Suppressor macrophage treated with lipopolysaccharide for 4 hours (primary cell): ENCODE measurements at places on chromosomes 7 and 10.
A peak's percentile ranks its signal among the peaks of the same experiment; 100 is the strongest.

GRCh38 chr10:117432866-117433265 lies 57.6 kb upstream of the PDZD8 start:
- DNase-seq = no peak

GRCh38 chr7:6658618-6659345 lies 21.7 kb downstream of the ZNF316 start:
- DNase-seq = no peak

DNA sequence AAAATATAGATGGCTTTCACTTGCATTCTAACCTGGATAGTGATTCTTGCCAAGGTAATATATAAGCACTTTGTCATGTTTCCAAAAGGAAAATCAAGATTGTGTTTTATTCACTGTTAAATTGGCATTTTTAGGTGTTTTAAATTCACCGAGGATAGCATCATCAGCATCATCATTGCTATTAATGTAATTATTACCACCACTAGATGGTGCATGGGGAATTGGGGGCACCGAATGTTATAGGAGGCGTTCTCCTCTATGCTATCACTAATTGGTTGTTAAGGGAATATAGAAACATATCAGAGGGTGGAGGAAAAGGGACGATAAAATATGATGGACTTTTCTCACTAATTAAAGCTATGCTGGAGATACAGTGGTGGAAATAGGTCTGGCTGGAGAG lies 95.5 kb downstream of the CELF2 start:
- peak; percentile 51 for DNase-seq

DNA sequence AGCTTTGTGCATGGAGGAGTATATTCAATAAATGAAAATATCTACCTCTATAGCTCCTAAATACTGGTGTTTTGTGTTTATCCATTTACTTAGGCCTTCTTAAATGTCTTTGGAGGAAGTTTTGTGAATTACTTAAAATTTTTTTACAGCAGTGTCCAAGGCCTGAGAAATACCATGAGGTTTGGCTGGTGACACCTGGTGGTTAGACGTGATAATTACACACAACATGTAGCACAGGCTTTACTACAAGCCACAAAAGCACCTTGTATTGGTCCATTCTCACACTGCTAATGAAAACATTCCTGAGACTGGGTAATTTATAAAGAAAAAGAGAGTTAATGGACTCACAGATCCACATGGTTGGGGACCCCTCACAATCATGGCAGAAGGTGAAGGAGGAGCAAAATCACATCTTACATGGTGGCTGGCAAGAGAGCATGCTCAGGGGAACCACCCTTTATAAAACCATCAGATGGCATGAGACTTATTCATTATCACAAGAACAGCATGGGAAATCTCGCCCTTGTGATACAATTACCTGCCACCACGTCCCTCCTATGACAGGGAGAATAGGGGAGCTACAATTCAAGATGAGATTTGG lies 20.6 kb downstream of the HYAL4 start:
- peak; percentile 71 for DNase-seq

GRCh38 chr10:26216585-26217395 lies at the start of gene GAD2:
GAD2 (plus strand) TSS chr10:26216774; CDS start chr10:26216810, 36 bp downstream.
- no peak for DNase-seq

- DNase-seq = no peak
Observed at GRCh38 chr7:149010451-149010850, 17.9 kb downstream of the PDIA4 start.

- no peak for DNase-seq
Observed at GRCh38 chr10:393106-393745, 258.0 kb downstream of the ZMYND11 start.

DNA sequence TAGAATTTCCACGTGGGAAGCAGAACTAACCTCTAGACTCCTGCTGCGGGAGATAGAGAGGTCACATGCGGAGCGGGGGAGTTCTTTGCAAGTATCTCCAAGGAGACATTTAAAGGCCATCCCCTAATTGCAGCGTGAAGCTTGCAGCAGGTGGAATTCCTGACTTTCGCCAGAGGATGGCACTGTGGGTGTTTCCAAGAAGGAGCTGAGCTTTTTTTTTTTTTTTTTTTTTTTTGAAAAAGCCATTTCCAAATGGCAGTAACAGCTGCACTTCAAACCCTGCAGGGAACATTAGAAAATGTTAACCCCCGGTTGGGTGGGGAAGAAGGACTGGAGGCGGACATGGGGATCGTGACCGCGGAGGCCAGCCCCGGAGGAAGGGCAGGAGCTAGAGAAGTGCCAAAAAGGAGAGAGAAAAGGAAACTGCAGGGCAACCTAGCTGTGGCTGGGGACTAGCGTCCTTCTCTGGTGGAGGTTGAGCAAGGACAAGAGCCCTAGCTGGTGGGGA lies 487.7 kb downstream of the TYW1 start:
- DNase-seq = peak; percentile 41
